ENCODE measurements at places on chromosomes 7 and 10. TPM values are rescaled to one million over a fixed set of nuclear protein-coding genes. Genes with fewer than 3 reads are reported as not detected.

DNA sequence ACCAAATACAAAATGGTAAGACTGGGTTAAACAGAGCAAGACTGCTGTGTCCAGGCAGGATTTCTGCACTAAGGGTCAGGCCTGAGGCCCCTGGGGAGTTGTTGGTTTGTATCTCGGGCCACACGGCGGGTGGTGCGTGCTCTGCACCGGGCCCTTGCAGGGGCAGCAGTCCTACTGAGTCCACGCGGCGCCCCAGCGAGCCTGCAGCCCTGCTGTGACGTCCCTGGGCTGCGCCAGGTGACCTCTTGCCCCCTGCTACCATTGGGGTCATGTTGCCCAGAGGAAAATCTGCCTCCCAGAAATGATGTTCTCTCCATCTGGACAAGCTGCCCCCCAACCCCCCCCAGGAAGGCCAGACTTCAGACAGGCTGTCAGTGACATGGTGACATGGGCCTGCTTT is 281.5 kb downstream of the CELF2 start:
- H3K36me3 ChIP-seq: no peaks in the 10 kb centered on the region
- H3K27me3 ChIP-seq: no peaks in the 10 kb centered on the region
- H3K4me1 ChIP-seq: no peaks in the 10 kb centered on the region
- H3K4me3 ChIP-seq: no peak overlapping the region
- no peak for DNase-seq
- no peak overlapping the region for H3K27ac ChIP-seq

GRCh38 chr10:89090756-89091445 is 100.3 kb downstream of the FAS start:
- no peaks in the 10 kb centered on the region for H3K4me1 ChIP-seq
- no peak overlapping the region for H3K27ac ChIP-seq
- H3K4me3 ChIP-seq: no peak overlapping the region
- no peaks in the 10 kb centered on the region for H3K36me3 ChIP-seq

Gene PDZD7
- 6.1 TPM for total RNA-seq

DNA sequence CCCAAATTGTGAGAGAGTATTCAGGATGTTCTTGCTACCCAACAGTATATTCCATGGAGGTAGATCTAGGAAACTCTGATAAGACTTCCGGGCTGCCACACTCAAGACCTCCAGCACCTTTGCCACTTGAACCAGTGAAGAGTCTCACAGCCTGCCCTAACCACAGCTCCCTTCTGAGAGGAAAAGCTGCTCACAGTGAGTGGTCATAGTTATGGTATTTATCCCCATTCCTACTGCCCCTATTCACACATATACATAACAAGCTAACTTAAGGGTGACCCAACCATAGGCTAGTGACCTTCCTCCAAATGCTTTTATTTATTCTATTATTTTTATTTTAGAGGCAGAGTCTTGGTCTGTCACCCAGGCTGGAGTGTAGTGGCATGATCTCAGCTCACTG is 156.3 kb downstream of the PTEN start:
- no peak overlapping the region for H3K4me3 ChIP-seq
- no peak for DNase-seq
- H3K36me3 ChIP-seq: no peaks in the 10 kb centered on the region
- H3K27me3 ChIP-seq: no peaks in the 10 kb centered on the region

GRCh38 chr7:80781146-80781545 is 137.7 kb downstream of the SEMA3C start:
- H3K4me3 ChIP-seq: no peak overlapping the region
- DNase-seq: no peak
- H3K4me1 ChIP-seq: peaks cover 45% of the 10 kb centered on the region
- peak overlapping the region; percentile 17 for H3K27ac ChIP-seq
- no peaks in the 10 kb centered on the region for H3K27me3 ChIP-seq
- H3K36me3 ChIP-seq: no peaks in the 10 kb centered on the region

DNA sequence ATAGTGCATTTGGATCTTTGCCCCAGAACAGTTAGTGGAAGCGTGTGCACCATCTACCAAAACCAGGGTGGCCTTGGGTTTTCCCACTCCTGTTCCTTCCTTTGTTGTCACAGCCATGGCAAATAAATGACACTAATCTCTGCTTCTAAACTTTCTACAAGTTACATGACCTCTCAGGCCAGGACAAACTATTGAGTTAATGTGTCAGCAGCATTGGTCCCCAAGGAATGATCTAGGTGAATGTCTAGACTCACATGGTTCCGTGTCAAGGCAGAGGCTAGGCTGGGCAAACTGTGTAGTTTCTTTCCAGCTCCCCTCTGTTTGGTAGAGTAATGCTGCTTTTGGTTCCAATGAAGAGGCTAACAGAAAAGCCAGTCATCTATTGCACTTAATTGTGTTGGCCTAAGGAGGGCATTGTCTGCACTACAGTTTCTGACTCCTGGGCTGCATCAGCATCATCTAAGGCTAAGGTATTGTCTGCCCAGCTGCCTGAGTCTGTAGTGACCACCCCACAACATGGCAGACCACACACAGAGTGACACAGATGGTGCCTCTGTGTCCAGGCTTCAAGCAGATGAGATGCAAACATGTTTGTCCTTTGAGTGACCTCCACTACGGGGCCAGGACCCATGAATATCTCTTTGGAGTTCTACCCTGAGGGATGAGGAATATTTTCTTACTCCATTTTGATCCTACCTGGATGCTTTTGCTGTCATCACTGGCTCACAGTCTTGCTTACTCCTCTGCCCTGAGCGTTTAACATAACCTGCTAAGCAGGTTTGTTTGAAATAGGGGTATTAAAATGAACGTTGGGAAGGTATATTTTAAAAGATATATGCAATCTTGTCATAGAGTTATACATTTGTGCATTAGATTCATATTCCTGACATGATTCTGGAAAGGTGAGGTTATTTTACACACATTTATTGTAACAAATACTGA is 1.7 kb downstream of the CYP3A4 start:
- no peak overlapping the region for H3K4me3 ChIP-seq
- no peak overlapping the region for H3K27ac ChIP-seq
- no peaks in the 10 kb centered on the region for H3K4me1 ChIP-seq
- no peak for DNase-seq
- H3K36me3 ChIP-seq: no peaks in the 10 kb centered on the region

Gene TSPAN13
- 18.5 TPM for total RNA-seq
